ENCODE measurements at places on chromosomes 2 and 18. TPM values are rescaled to one million over a fixed set of nuclear protein-coding genes. Genes with fewer than 3 reads are reported as not detected.

GRCh38 chr2:150129921-150130575 is 357.4 kb downstream of the RND3 start:
- H3K36me3 ChIP-seq, result no peaks in the 10 kb centered on the region
- no peak overlapping the region for H3K4me3 ChIP-seq
- no peak overlapping the region for H3K27ac ChIP-seq
- ATAC-seq, result no peak
- H3K4me1 ChIP-seq, result no peaks in the 10 kb centered on the region

DNA sequence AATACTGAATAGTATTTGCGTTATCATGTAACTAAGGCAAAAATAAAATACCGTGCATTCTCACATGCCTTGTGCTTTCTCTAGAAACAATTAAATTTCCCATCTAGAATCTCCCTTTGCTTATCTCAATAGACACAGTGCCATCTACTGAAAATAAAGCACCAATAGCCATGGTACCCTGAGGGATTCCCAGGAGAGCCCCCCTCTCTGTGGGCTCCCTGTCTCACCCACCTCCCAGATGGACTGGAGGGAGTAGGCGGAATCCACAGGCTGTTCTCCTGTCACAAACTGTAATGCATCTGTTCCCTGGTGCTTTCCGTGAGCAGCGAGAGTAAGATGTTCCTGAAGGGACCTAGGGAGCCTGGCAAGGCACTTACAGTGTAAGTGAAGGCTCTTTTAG is 112.4 kb upstream of the UPP2 start:
- peaks cover 10% of the 10 kb centered on the region for H3K27me3 ChIP-seq
- H3K36me3 ChIP-seq, result no peaks in the 10 kb centered on the region
- no peak overlapping the region for H3K27ac ChIP-seq
- ATAC-seq, result no peak

DNA sequence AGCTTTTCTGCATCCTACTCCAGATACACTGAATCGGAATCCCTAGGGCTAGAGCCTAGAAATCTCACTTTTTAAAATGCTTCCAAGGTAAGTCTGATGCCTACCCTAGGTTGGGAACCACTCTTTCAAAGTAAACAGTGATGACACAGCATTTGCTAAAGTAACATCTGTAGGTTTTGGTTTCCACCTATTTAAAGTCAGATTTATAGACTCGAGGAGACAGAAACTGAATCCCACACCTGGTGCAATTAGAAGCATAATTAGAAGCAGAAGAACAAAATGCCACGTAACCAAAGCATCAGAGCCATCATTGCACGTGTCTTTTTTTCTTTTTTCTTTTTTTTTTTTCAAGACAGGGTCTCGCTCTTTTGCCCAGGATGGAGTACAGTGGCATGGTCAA is 40.9 kb downstream of the PDK1 start:
- H3K36me3 ChIP-seq, result peaks cover 100% of the 10 kb centered on the region
- no peak overlapping the region for H3K27ac ChIP-seq
- ATAC-seq, result no peak
- no peaks in the 10 kb centered on the region for H3K27me3 ChIP-seq

DNA sequence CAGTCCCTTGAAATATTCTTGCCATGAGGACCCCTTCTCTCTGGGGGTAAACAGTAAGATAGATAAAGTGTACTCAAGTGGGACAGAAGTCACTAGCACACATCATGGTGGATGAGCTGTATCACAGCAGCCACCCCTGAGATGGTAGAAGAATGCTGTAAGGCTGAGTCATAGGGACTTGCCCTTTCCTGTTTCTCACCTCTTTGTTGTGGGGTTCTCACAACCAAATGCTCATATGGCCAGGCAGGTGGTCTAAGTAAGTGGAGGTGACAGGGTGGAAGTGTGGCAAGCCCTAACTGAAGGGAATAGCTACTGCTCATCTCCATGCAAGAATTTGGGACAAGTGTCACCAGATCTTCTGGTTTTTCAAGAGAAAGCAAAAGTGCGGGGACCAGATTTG is 202.7 kb upstream of the SLC14A2 start:
- H3K4me1 ChIP-seq, result no peaks in the 10 kb centered on the region
- no peaks in the 10 kb centered on the region for H3K36me3 ChIP-seq
- H3K4me3 ChIP-seq, result no peak overlapping the region
- peak; percentile 42 for ATAC-seq
- no peak overlapping the region for H3K27ac ChIP-seq

DNA sequence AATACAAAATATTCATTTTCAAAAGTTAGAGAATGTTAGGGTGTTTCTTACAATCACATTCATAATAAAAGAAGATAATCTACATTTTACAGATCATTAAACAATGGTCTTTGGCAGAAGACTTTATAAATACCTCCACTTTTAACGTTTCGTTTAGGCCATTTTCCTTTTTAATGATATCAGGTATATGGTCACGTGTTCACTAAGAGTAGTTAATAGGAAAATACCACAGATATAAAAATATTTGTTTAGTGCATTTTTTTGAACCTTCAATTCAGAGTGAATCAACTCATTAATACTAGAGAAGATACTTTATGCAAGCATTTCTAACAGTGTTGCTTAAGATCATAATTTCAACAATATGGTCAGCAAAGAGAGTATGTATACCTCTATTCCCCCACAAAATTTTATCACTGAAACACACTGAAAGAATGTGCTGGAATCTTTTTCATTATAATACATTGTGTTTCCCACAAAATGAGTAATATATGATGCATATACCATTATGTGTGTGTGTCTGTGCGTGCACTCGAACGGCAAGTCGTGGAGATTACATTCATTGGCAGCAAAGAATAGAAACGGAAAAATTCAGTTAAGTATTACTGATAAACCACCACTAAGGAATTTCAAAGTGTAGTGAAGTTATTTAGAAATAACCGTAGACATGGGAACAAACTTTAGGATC is 319.9 kb upstream of the THUMPD2 start:
- no peaks in the 10 kb centered on the region for H3K27me3 ChIP-seq
- no peak overlapping the region for H3K27ac ChIP-seq
- H3K36me3 ChIP-seq, result no peaks in the 10 kb centered on the region
- ATAC-seq, result no peak

- ATAC-seq, result no peak
- H3K36me3 ChIP-seq, result peaks cover 58% of the 10 kb centered on the region
These were observed 226.6 kb downstream of the FAM210A start for GRCh38 chr18:13499803-13500202.

- H3K27me3 ChIP-seq, result no peaks in the 10 kb centered on the region
- H3K4me3 ChIP-seq, result peak overlapping the region; percentile 73
These were observed 131.5 kb downstream of the ZNF516 start for GRCh38 chr18:76363436-76364120.

The LIMS3 gene
- 0.65 TPM for total RNA-seq

GRCh38 chr2:120279708-120280107 is 27.1 kb downstream of the RALB start:
- no peak overlapping the region for H3K4me3 ChIP-seq
- no peak for ATAC-seq
- peaks cover 1% of the 10 kb centered on the region for H3K4me1 ChIP-seq
- no peaks in the 10 kb centered on the region for H3K27me3 ChIP-seq
- no peak overlapping the region for H3K27ac ChIP-seq

- no peak overlapping the region for H3K4me3 ChIP-seq
- H3K27me3 ChIP-seq, result peaks cover 16% of the 10 kb centered on the region
- H3K36me3 ChIP-seq, result no peaks in the 10 kb centered on the region
- H3K27ac ChIP-seq, result no peak overlapping the region
These were observed 174.7 kb downstream of the ACKR3 start for GRCh38 chr2:236744281-236744705.

- no peaks in the 10 kb centered on the region for H3K36me3 ChIP-seq
- H3K4me1 ChIP-seq, result no peaks in the 10 kb centered on the region
- H3K27me3 ChIP-seq, result peaks cover 28% of the 10 kb centered on the region
- no peak overlapping the region for H3K4me3 ChIP-seq
These were observed 13.6 kb upstream of the CXXC1 start for GRCh38 chr18:50301074-50301473.

- H3K27me3 ChIP-seq, result no peaks in the 10 kb centered on the region
- H3K4me1 ChIP-seq, result no peaks in the 10 kb centered on the region
- H3K4me3 ChIP-seq, result no peak overlapping the region
- no peak for ATAC-seq
- H3K36me3 ChIP-seq, result no peaks in the 10 kb centered on the region
- H3K27ac ChIP-seq, result no peak overlapping the region
These were observed 118.8 kb downstream of the ZBTB7C start for GRCh38 chr18:48290162-48290926.

DNA sequence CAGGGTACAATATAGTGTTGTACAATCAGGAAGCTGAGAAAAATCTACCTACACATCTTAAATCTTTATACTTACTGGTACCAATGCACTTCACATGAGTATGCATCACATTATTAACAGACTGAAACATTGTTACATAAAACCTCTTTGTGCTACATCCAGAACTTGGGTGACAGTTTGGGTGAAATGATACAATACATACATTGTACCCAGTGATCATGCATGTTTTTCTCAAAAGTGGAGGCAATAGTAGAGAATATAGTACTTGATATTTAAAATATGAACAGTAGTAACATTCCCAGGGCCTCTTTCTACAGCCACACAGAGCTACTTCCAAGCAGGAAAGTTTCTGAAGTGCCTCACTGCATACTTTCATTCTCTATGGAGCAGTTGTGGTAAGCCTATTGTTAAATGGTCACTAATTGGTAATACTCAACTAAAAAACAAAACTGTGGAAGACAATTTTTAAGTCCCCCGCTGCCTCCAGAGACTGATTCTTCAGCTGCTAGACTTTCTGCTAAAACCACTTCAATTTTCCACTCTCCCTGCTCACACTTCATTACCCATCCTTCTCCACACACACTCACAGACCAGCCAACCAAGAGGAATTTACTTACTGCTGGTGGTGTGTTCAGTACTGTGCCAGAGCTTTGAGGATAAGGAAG is 22.9 kb upstream of the GRB14 start:
- no peak for ATAC-seq
- no peaks in the 10 kb centered on the region for H3K36me3 ChIP-seq
- H3K27ac ChIP-seq, result no peak overlapping the region
- H3K4me3 ChIP-seq, result no peak overlapping the region
- no peaks in the 10 kb centered on the region for H3K4me1 ChIP-seq

DNA sequence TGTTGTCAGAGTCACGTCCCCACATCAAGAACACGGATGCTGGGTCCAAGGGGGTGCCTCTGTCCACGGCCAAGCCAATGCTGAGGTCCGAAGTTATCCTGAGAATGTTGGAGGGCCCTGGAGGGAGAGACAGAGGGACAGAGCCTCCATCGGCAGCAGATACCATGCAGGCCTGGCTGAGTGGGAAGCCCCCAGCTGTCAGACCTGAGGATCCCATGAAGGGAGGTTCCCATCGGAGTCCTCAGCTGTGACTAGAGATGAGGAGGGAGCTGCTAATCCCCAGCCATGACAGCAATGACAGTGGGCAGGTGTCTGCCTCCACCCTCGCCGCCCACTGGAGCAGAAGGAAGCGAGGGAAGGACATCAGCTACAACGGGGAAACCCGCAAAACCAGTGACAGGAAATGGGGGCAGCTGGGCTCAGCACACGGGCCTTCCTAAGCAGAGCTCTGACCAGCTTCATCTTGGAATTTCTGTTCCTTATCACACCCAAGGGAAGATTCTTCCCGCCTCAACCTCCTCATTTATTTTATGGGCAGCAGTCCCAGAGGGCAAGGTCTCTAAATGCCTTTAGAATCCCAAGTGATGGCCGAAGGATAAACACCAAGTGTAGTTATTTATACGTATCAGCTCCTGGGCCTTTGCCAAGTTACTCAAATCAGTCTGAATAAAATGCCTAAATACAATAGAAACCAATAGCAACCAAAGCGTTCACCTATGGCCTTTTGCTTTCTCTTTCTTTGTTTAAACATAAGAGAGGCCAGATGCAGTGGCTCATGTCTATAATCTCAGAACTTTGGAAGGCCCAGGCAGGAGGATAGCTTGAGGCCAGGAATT is 32.2 kb downstream of the FAM178B start:
- ATAC-seq, result peak; percentile 55
- H3K4me3 ChIP-seq, result peak overlapping the region; percentile 37
- no peaks in the 10 kb centered on the region for H3K27me3 ChIP-seq
- peaks cover 5% of the 10 kb centered on the region for H3K4me1 ChIP-seq
- H3K27ac ChIP-seq, result peak overlapping the region; percentile 81

GRCh38 chr2:149184991-149185390 is 145.4 kb upstream of the LYPD6 start:
- H3K27me3 ChIP-seq, result peaks cover 5% of the 10 kb centered on the region
- H3K36me3 ChIP-seq, result no peaks in the 10 kb centered on the region
- ATAC-seq, result no peak
- no peak overlapping the region for H3K27ac ChIP-seq
- no peak overlapping the region for H3K4me3 ChIP-seq
- H3K4me1 ChIP-seq, result no peaks in the 10 kb centered on the region

GRCh38 chr2:29398384-29399237 is 283.4 kb downstream of the CLIP4 start:
- no peaks in the 10 kb centered on the region for H3K36me3 ChIP-seq
- no peak overlapping the region for H3K4me3 ChIP-seq
- H3K27ac ChIP-seq, result no peak overlapping the region
- H3K4me1 ChIP-seq, result no peaks in the 10 kb centered on the region
- peaks cover 17% of the 10 kb centered on the region for H3K27me3 ChIP-seq

The COLEC12 gene
- not detected for total RNA-seq

Data from activated T-helper 17 cell treated with anti-CD3 and anti-CD28 coated beads, Interleukin-2, amount 50 U/mL, for 72 hours (primary cell).